ENCODE measurements at places on chromosomes 1 and 21.

DNA sequence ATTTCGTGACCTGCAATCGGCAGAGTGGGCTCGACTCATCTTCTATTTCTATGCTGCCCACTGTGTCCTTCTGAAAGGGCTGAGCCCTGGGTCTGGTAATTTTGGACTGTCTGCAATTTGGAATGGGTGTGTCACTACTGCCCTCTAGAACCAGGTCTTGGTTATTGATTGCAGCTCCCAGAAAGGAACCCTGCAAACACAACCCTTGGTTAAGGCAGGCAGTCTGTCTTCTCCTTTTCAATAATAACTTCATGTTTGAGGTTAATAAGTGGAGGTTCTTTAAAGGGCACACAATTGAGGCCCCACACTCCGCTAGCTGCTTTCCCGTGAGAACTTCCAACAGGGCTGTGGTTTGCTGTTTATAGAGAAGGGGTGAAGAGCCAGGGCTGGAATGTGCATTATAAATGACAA, 79.9 kb upstream of the LYST start:
- no peak for DNase-seq

GRCh38 chr1:117093870-117094621, 27.5 kb downstream of the TRIM45 start:
- DNase-seq, result no peak

DNA sequence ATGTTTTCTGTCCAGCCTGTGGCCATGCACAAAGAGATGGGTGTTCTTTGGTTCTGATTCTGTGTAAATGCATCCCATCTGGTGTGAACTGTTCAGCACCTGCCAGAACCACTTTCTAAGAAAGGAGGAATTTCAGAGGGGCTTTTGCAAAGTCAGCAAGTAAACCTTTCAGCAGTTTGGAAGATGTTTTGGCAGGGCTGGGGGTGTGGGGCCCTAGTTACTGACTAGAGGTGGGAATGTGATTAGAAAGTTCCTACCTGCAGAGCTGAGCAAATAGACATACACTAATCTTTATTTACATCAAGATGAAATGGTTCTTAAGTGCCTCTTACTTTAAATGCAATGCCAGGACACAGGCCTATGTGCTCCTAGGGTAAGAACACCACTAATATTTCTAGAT, 378.1 kb upstream of the USP24 start:
- DNase-seq, result no peak

DNA sequence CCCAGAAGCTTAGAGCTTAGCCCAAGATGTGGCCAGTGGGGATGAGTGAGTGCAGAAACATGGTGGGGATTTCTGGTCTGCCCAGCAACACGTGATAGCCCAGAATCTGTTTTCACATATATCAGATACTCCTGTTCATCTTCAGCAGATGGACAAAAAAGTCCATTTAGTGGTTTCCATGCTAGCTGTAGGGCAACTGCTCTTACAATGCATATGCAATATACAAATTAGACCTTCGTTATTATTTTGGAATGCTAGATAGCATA, 96.9 kb upstream of the SGIP1 start:
- no peak for DNase-seq

DNA sequence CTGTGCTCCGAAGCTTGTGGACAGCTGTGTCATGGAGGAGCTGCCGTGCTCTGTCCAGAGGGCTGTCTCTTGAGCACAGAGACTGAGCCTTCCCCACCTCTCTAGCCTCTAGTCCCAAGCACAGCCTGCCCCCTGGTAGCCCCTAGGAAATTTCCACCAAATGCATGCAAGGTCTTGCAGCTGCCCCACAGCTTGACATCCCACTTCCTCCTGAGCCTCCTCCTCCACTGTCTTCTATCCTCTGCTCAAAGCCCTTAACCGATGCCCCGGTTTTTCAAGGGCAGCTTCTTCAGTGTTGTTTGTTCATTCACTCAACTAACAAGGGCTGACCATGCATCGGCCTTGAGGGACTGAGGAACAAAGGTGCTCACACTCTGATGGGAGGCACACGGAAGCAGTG, 20.6 kb upstream of the PROK1 start:
- no peak for DNase-seq

All from neural crest cell (in vitro differentiated cells).